Thymus (tissue), 14 donors: ENCODE measurements at places on chromosomes 12 and 14. TPM values are rescaled to one million over a fixed set of nuclear protein-coding genes. Genes with fewer than 3 reads are reported as not detected.

The POTEM gene
- total RNA-seq = not detected

The OR4N2 gene
- total RNA-seq = not detected

The CNIH1 gene
- 55.8 TPM for total RNA-seq

The HEBP1 gene
- 3.9 TPM for total RNA-seq

The CLEC4D gene
- 0.33 TPM for total RNA-seq

The COL2A1 gene
- total RNA-seq = 0.47 TPM

The MGAT4C gene
- 0.61 TPM for total RNA-seq

The SLC5A8 gene
- total RNA-seq = 0.33 TPM

The PIK3C2G gene
- total RNA-seq = 0.05 TPM

The PIANP gene
- 0.09 TPM for total RNA-seq

The OR11H7 gene
- not detected for total RNA-seq

The ZDHHC22 gene
- total RNA-seq = not detected

The ATF1 gene
- total RNA-seq = 62.1 TPM

The AQP6 gene
- not detected for total RNA-seq

The SLCO1C1 gene
- 0.14 TPM for total RNA-seq

The IGFBP6 gene
- total RNA-seq = 10.0 TPM

The ATP2B1 gene
- 35.8 TPM for total RNA-seq

The RNF212B gene
- total RNA-seq = 0.05 TPM

The P2RX2 gene
- 0.66 TPM for total RNA-seq

The KRT8 gene
- total RNA-seq = 100 TPM

The PTPRQ gene
- total RNA-seq = 0.05 TPM

The ADAM21 gene
- total RNA-seq = 0.05 TPM

The AJUBA gene
- total RNA-seq = 14.4 TPM

The CLEC9A gene
- total RNA-seq = 16.2 TPM

The HCAR2 gene
- total RNA-seq = 1.8 TPM

The OAS1 gene
- total RNA-seq = 55.3 TPM

The PLA2G1B gene
- total RNA-seq = 0.09 TPM

The CSAD gene
- 7.6 TPM for total RNA-seq

The RPGRIP1 gene
- 0.19 TPM for total RNA-seq
